NCI-H2171 treated with DMSO at 0.1 percent for 48 hours (cell line): ENCODE measurements at places on chromosomes 11 and 22.

- DNase-seq, result no peak
Measured at GRCh38 chr22:19772673-19773469, 12.3 kb downstream of the TBX1 start.

DNA sequence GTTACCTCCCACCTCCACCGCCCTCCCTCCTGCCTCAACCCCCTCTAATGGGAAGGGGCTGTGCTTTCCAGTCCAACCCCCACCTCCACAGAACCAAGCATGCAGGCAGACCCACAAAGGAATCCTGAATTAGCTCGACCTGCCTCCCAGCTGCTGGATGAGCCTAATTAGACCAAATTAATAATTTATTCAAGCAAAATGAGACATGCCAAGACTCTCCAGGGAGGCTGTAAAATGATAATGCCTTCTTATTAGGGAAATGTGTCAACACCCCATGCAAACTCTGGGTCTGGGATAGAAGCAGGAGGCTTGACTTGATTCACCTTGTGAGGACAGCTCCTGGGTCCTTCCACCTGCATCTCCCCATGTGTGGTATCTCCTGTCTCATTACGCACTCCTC is 59.4 kb upstream of the HMGXB4 start:
- no peak for DNase-seq

GRCh38 chr22:42670921-42671709 is 21.9 kb upstream of the CYB5R3 start:
- DNase-seq, result no peak

DNA sequence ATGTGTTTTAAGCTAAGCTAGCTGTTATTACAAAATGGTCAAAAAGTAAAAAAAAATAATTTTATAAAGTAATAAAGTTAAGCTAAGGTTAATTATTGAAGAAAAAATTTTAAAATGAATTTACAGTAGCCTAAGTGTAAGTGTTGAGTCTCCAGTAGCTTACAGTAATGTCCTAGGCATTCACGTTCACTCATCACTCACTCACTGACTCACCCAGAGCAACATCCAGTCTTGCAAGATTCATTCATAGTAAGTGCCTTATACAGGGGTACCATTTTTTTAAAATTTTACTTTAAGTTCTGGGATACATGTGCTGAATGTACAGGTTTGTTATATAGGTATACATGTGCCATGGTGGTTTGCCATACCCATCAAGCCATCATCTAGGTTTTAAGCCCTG is 11.6 kb upstream of the OOSP4B start:
- DNase-seq, result no peak

- no peak for DNase-seq
Measured at GRCh38 chr22:49799431-49800075, 28.1 kb downstream of the BRD1 start.

DNA sequence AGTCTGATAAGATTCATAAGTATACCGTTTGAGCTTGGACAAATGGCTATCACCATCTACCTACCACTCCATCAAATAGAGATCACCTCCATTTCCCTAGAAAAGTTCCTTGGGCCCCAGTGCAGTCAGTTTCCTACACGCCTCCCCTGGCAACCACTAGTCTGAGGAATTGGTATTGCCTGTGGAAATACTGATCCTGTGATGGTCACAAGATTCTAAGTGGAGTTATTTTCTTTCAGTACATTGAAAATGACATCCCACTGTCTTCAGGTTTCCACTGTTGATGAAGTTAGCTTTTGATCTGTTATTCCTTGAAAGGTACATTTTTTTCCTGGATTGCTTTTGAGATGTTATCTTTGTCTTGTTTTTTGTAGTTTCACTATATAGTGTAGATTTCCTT is 4.6 kb upstream of the ACCSL start:
- DNase-seq, result no peak

DNA sequence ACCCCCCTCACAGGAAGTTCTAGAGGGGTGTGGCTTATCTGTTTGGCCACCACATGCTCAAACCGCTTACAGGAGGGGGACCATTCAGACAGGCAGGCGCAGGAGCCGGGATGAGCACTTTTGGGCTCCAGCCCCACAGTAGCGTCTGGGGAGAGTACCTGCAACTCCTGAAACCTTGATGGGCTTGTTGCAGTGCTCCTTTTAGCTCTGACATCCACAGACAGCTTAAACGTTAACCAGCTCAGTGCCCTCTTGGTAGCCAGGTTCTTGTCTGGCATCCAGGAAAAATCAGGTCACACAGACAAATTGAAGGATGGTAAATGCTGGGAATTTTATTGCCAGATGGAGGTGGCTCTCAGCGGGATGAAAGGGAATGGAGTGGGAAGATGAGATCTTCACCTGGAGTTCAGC is 326.3 kb downstream of the ETS1 start:
- DNase-seq, result no peak

- no peak for DNase-seq
Measured at GRCh38 chr11:112651386-112651785, 309.8 kb upstream of the NCAM1 start.

- no peak for DNase-seq
Measured at GRCh38 chr11:2222451-2222850, 47.9 kb downstream of the ASCL2 start.

GRCh38 chr11:14422052-14422813 is 63.2 kb upstream of the RRAS2 start:
- DNase-seq, result peak; percentile 86

DNA sequence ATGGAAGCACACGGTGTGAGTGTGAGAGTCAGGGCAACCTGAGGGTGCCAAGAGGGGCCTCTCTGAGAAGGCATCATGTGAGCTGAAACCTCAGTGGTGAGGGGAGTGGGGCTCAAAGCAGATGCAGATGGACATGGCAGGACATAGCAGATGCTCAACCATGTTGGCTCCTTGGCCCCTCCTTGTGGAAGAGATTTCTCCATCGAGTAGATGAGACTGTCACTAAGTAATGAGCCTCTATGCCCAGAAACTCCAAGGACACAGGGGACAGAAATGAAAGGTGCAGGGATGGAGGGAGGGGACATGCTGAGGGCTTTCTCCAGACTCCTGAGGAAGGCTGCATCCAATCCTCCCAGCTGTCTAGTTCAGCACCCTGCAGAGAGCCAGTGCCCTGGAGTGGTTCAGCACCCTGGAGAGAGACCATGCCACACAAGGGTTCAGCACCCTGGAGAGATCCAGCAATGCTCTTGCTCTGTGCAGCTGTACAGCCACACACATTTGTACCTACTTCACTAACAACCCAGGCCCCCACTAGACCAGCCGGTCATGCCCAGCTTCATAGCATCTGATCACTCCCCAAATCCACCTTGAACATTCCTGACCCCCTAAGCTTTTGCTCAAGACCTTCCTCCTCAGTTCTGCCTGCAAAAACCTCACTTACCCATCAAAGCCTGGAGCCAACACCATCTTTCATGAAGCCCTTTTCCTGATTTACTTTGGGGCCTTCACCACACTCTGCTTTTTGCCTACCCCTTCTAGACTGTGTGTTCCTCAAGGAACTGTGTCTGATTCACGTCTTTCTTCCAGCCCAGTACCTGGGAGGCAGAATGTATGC is 252.0 kb downstream of the CTTN start:
- DNase-seq, result no peak

GRCh38 chr11:59197991-59198390 is 14.7 kb downstream of the MPEG1 start:
- no peak for DNase-seq

GRCh38 chr22:23893121-23893944 is 850 bp upstream of the MIF start:
- DNase-seq, result no peak
